ENCODE measurements at places on chromosomes 6 and 20.

- DNase-seq = no peak
Observed at GRCh38 chr20:19916531-19917485, 100.4 kb upstream of the NAA20 start.

DNA sequence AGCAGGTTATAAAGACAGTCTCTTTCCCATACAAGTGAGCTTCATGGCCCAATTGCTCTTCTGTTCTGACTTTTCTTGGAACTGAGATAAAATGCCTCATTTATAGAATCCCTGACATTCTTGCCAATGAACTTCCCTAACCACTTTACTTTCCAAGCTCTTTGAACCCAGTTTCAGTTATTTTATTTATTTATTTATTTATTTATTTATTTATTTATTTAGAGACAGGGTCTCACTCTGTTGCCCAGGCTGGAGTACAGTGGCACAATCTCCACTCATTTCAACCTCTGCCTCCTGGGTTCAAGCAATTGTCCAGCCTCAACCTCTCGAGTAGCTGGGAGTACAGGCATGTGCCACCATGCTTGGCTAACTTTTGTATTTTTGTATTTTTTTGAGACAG lies 138.5 kb upstream of the ZNF184 start:
- no peak for DNase-seq

- no peak for DNase-seq
Observed at GRCh38 chr6:18110162-18110561, 12.3 kb downstream of the NHLRC1 start.

GRCh38 chr6:71476371-71476770 lies 187.8 kb downstream of the OGFRL1 start:
- no peak for DNase-seq

GRCh38 chr20:2283706-2284423 lies 11.9 kb upstream of the TGM3 start:
- no peak for DNase-seq

DNA sequence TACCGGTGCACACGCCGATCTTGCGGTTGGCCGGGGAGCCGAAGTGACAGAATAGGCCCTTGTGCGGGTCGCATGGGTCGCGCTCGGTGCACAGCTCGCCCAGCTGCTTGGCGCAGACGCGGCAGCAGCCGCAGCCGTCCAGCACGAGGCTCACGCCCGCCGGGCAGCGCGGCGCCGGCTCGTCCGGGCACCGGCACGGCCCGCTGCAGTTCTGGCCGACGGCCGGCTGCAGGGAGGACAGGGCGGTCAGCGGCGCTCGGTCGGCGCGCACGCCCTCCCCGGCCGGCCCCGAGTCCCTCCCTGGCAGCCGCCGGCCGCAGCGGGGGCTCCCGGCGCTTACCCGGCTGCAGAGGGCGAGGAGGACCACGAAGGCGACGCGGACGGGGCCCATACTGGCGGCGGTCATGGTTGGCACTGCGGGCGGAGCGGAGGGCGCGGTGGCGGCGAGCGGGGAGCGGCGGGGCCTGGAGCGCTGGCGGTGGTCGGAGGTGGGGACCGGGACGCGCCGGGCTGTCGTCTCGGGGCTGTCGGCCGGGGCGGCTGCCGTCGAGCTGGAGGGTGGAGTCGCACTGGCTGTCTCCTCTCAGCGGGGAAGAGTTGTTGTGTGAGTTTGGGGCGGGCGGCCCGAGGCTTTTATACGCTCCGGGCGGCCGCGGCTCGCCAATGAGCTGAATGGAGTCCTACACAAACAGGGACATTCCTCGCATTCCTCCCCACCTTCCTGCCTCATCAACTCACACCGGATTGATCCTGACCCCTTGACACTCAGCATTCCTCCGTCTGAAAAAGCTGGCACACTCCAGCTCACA lies at the start of gene CCN2:
Gene CCN2 (minus strand): TSS at position 606 of the 809 bp plus-strand sequence. CDS start 200 bp downstream, at position 406.
- DNase-seq = no peak

- peak; percentile 46 for DNase-seq
Observed at GRCh38 chr20:58692579-58693225, at the start of gene NPEPL1. NPEPL1 (plus strand) TSS chr20:58692800; CDS start chr20:58692901, 101 bp downstream.

- no peak for DNase-seq
Observed at GRCh38 chr6:160739955-160740354, 37.9 kb downstream of the PLG start.

DNA sequence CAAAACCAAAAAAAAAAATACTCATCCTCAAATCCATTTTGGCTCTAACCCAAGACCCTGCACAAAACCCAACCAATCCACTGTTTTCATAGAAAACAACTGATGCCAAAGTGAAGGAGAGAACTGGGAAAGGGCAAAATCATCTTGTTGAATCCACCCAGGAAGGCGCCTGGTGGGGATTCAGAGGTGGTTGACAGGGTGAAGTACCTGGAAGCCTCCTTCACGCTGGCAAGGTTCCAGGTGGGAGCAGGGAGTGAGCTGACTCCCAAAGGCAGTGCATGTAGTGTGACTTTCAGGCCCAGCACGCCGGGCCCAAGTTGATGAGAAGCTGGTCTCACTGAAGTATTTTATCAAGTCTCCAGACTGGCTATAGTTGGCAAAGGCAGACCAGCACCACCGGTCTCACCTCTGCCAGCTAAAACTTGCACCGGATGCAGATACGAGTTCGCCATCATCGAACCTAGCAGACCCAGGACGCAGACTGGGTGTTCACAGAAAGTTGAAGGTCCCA lies 16.5 kb downstream of the PPP1R10 start:
- no peak for DNase-seq

GRCh38 chr6:1227600-1227934 lies 84.3 kb upstream of the FOXQ1 start:
- no peak for DNase-seq

DNA sequence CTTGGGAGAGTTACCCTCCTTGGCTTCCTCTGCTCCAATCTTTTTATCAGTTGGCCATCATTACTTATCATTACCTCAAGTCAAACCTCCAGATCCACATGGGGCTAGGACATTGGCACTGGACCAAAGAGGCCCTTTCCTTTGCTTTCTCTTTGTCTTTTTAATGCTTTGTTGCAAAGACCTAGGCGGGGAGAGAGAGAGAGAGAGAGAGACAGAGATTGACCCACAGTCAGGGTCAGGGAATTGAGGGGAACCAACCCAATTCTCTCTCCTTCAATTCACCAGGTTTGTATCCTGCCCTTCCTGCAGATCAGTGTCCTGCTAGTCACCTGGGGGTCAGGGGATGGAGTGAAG lies 3.5 kb upstream of the VEGFA start:
- DNase-seq = no peak

GRCh38 chr6:125859727-125860126 lies 69.0 kb downstream of the NCOA7 start:
- no peak for DNase-seq

GRCh38 chr6:134911547-134911946 lies 38.4 kb downstream of the ALDH8A1 start:
- DNase-seq = no peak

- DNase-seq = peak; percentile 66
Observed at GRCh38 chr20:62804627-62805154, at the start of gene OGFR. OGFR (plus strand) TSS chr20:62804835; CDS start chr20:62804860, 25 bp downstream.

- DNase-seq = peak; percentile 74
Observed at GRCh38 chr20:43749734-43750294, 23.0 kb upstream of the GTSF1L start.

DNA sequence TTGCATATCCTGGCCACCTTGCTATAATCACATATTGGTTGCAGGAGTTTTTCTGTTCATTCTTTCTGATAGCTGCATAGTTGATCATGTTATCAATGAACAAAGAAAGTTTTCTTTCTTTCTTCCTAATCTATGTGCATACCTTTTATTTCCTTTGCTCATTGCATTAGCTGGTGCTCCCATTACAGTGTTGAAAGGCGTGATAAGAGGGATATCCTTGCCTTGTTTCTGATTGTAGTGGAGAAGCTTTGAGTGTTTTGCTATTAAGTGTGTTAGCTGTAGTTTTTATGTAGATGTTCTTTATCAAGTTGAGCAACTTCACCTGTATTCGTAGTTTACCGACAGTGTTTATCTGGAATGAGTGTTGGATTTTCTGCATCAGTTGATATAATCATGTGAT lies 14.6 kb downstream of the STXBP5 start:
- DNase-seq = no peak

Measured in activated gamma-delta T cell treated with anti-CD3 and anti-CD28 coated beads, Interleukin-2, amount 50 U/mL, for 16 hours (primary cell).